WERI-Rb-1 (cell line): ENCODE measurements at places on chromosomes 7 and 10.
A peak's percentile ranks its signal among the peaks of the same experiment; 100 is the strongest.

DNA sequence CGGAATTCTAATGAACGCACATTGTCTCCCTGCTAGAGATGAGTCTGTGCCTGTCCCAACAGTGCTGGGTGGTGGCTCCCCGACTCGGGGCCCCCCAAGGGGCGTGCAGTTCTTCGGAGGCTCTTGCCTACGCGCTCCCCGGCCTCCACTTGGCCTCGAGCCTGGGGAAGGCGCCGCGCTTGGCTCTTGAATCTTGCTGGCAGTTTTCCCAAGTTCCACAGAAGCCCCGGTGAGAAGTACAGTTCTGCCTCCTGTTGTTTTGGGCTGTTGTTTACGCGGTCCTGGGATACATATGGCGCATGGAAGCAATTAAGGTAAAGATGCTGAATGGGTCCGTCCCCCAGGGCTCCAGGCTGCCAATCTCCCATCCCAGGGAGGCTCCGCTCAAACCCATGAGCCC lies 32.6 kb upstream of the UNCX start:
- DNase-seq: no peak

DNA sequence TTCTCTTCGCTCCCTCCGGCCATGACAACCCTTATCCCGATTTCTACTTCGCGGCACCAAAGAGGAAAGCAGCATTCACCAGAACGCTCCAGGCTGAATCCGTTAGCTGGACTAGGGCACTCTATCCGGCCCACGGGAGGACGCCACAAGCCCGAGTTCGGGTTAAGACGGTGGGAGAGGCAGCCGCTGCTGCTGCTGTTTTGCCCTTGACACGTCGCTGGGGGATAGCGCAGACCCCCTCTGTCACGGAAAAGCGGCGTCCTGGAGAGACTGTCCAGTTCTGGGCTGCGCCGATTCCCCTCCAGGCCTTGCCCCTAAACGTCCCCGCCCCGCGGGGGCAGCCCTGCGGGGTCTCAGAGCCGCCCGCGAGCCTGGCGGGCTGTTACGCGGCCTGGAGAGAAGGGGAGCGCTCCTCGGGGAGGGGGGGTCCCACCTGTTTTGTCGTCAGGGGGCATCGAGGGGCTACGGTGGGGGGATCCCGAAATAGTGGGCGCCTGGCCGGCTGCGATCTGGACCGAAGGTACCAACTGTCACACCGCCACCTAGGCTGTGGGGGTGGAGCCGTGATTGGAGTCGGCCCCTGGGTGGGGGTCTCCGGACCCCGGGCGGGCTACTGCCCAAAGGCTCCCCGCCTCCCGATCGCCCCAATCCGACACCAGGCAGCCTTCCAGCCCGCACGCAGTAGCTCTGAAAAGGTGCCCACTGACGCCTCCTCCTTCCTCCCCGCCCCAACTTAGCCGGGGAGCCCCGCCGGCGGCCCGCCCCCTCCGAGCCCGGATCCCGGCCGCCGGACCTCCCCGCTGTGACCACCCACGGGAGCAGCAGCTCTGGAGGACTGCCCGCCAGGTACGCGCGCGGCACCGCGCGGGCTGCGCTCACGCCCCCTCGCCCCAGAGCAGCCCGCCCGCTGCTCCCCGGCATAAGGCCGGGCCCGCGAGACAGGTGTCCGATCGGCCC lies 772 bp downstream of the SGMS1 start:
- DNase-seq: peak; percentile 13

DNA sequence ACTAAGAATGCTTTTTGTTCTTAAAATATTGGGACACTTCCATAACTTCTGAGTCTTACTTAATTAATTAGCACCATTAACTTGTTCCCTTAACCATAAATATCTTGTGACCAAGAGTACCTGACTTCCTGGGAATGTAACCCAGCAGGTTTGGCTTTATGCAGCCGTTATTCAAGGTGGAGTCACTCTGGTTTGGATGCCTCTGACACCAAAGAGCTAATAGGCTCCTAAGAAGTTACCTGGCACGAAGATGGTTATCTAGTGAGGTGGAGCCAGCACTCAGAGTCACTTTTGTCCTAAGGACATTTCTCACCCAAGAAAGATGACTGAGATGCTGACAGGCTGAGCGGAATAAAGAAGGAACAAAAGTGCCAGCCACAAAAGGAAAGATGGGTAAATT lies 172.3 kb downstream of the C1GALT1 start:
- no peak for DNase-seq

- no peak for DNase-seq
Observed at GRCh38 chr7:96303686-96304443, 18.0 kb downstream of the SLC25A13 start.

DNA sequence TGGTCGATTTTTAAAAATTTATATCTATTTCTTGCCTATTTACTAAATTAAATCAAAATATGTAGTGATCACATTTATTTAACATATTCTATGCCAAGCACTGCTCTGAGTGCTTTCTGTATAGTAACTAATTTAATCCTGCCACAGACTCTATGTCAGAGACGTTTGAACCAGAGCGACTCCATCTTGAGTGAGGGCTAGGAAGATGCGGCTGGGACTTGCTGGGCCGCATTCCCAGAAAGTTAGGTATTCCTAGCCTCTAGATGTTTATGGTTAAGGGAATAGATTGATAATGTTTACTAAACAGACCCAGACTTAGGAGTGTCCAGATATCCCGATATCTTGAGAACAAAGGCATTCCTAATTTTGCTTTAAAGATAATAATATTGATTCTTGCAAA lies 3.2 kb upstream of the GSTO1 start:
- no peak for DNase-seq

GRCh38 chr7:141362580-141363435 lies 188.4 kb upstream of the AGK start:
- no peak for DNase-seq

DNA sequence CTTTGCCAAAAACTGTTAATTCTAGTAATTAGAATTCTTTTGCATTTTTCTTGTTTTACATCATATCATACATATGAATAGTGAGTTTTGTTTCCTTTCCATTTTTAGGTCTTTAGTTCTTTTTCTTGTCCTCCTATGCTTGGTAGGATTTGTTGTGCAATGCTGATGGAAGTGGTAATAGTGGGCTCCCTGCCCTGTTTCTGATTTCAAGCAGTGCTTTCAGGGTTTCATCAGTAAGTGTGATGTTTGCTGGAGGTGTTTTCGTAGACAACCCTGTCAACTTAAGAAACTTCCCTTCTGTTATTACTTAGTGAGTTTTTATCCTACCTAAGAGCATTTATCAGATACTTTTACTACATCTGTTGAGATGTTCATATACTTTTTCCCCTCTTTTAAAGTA lies 50.5 kb downstream of the CSGALNACT2 start:
- no peak for DNase-seq

GRCh38 chr10:51588984-51589383 lies 110.4 kb downstream of the CSTF2T start:
- no peak for DNase-seq

DNA sequence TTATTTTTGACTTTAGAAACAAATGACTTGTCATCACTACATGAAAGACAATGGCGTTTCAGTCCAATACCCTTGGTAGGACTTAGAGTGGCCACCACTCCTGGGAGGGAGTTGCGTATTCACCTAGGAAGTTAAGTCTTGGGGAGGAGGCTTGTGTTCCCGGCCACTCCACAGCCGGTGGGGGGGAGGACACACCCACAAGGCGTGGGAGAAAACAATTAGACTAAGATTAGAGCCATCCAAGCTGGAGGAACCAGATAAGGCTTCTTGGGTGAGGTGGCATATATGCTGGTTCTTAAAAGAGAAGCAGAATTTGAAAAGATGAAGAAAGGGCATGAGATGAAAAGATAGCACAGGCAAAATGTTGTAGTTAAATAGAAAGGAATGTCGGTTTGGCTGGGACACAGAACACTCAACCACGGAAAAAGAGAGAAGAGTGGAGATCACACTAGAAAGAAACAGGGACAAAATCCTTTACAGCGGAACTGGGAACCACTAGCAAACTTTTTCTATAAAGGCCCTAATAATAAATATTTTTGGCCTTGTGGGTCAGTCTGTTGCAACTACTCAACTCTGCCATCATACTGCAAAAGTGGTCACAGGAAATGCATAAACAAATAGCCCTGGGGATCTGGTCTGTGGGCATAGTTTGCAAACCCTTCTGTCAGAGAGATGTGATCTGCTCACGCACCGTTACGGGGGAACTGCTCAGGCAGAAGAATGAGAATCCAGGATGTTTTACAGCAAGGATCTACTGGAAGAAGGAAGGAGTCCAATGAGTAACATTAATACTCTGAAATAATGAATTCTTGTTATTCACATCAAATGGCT lies 651.8 kb downstream of the PARD3 start:
- no peak for DNase-seq

DNA sequence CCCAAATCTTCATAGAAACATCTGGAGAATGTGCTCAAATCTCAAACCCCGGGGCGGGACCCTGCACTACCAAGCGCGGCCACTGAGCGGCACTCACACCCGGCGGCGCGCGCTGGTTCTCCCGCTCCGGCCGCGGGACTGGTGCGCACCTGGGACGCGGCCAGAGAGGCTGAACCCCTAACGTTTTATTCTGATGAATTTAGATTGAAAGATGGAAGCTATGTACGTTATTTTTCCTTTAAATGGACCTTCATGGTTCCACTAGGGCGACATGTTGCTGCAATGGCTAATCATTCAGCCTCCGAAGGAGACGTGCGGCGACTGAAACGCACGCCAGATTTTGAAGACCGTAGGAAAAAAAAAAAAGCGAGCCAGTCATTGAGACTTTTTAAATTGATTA lies 107.0 kb upstream of the INSIG1 start:
- peak; percentile 39 for DNase-seq

GRCh38 chr7:17302575-17303142 lies 4.2 kb downstream of the AHR start:
- no peak for DNase-seq
